ENCODE measurements at places on chromosomes 5 and 9.

DNA sequence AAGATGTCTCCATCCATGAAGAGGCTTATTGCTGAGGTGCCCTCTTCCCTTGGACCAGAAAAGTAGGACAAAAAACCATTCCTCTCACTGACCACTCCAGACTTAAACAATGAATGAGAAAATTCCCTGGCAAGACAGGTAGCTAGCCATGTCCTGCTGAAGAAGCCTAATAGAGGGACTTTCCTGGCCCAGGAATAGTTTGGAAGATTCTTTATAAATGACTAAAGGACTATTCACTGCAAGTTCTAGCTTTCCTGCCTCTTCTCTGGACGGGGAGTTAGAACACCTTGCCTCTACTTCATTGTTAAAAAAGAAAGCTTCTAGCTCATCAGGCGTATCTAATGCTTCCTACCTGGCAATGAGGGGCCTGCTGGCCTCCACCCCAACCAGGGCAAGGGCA lies 153.6 kb downstream of the NR3C1 start:
- DNase-seq, result no peak

- DNase-seq, result no peak
These were observed 16.9 kb downstream of the GADD45G start for GRCh38 chr9:89621676-89622075.

GRCh38 chr5:61301341-61302199 lies 30.5 kb upstream of the ZSWIM6 start:
- DNase-seq, result no peak

GRCh38 chr5:158810615-158811014 lies 289.1 kb downstream of the EBF1 start:
- DNase-seq, result no peak

- no peak for DNase-seq
These were observed 39.6 kb upstream of the IDNK start for GRCh38 chr9:83583151-83584014.

DNA sequence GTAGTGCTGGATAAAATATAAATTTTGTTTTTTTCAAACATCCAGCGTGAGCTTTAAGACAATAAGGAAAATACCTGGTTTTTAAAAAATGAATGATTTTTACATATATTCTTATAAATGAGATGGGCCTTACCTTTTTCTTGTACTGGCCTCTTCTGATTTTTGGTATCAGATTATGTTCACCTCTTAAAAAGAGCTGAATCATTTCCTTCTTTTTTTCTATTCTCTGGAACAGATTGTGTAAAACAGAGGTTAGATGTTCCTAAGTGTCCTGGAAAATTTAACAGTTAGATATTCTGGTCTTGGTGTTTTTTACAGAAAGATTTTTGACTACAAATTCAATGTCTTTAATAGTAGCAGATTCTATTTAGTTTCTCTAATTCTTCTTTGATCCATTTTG lies 74.6 kb downstream of the NDUFAF2 start:
- DNase-seq, result no peak

DNA sequence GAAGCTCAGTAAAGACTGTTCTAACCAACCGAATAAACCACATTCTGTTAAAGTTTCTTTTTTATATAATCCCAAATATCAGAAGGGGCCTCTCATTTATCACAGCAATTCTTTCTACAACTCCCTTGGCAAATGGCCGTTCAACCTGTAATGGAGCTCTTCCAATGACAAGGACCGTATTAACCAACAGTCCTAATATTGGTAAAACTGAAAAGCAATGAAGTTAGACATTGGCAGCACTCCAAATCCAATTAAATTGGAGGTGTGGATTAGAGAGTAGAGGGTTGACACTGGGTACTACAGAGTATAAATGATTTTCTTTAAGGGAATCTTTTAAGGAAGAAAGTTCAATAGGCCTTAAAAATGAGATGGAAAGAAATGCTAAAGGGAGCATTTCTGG lies 842 bp downstream of the TMED7 start:
- DNase-seq, result no peak

- DNase-seq, result no peak
These were observed 68.3 kb downstream of the LPAR1 start for GRCh38 chr9:110969971-110970386.

GRCh38 chr5:36653044-36653705 lies 46.8 kb downstream of the SLC1A3 start:
- DNase-seq, result no peak

GRCh38 chr9:3876553-3876952 lies 350.8 kb upstream of the RFX3 start:
- DNase-seq, result no peak

DNA sequence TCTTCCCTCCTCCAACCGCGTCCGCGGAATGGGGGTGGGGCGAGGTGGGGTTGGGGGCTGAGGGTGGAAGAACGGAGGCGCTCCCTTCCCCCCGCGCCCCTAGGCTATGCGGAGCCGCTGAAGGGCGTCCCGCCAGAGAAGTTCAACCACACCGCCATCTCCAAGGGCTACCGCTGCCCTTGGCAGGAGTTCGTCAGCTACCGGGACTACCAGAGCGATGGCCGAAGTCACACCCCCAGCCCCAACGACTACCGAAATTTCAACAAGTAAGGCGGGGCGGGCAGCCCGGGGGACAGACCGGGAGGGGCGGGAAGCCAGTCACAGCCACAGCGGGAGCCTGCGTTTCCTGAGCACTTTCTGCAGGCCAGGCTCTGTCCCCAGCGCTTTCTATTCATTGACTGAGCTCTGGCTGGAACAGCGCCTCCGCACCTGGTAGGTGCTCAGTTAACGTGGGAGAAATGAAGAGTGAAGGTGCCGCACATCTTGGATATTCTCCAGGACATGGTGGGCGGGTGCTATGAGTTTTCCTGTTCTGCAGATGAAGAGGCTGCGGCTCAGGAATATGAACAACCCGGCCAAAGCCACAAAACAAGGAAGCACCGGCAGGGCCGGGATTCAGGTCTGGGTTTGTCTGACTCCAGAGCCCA lies 11.3 kb downstream of the MYOZ3 start:
- no peak for DNase-seq

DNA sequence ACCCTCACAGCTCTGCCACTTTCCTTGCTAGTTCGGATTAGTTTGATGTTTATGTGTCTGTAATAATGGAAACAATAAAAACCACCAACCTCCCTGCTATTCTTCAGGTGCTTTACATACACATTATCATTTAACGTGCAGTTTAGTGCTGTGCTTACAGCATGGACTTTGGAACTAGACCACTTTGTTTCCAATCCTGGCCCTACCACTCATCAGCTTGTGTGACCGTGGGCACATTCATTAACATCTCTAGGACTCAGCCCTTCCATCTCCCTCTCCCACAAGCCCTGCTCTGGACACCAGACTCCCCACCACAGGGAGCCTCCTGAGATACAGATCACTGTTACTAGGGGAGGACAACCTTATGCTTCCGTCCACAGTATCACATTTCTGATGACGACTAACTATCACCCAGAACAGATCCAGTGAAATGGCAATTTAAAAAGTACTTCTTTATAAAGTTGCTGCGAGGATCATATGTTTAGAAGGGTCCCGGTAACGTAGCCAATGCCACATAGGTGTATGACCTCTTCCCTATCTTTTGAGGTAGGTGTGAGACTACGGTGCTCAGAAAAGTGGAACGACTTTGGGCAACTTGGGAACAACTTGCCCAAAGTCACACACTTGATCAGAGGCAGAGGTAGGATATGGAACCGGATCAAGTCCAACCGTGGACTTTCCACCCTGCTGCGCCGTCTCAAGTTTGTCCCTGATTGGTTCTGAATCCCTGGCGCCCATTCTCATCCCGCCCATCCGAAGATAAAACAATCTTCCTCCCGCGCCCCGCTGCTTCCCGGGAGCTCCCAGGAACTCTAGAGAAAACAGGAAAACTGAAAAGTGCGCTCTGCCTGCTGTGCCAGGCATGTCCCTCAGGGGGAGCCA lies 132.4 kb upstream of the NIPBL start:
- DNase-seq, result no peak

- no peak for DNase-seq
These were observed 37.3 kb upstream of the CDK5RAP2 start for GRCh38 chr9:120616966-120617935.

DNA sequence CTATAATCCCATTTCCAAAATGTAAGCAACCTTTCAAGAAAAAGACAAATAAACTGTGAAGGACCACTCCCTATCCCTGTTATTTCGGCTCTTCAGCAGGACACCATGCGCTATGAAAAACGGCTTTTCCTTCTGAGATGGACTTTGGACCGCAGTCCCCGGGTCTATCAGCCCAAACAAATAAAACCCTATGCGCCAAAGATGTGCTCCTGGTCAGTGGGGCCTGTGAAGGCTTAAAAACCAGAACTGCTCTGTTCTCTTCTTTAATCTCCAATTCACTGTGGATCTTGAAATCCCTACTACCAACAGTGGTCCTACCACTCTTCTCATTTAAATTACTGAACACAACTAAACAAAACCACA lies 33.3 kb downstream of the RAPGEF1 start:
- no peak for DNase-seq
